Mucosa of gallbladder (tissue), 1 donor: ENCODE measurements at places on chromosomes 4 and X.

GRCh38 chr4:177569434-177569833 lies 127.2 kb upstream of the AGA start:
- DNase-seq, result no peak

DNA sequence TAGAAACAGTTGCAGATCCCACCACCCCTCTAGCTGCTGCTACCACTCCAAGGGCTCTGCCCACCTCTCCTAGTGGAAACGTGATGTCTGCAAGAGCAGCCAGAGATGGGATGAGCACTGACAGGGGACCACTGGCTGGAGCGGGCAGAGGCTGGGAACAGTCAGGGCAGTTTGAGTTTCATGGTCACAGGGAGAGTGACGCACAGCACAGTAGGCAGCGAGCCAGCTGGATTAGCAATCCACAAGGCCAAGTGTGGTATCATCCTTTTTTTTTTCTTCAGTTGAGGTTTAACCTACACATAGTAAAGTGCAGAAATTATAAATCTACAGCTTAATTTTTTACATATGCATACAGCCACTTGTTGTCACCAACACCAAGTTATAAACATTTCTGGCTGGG lies 6.4 kb upstream of the SCML2 start:
- no peak for DNase-seq

- no peak for DNase-seq
Observed at GRCh38 chr4:184757810-184758209, 23.9 kb upstream of the CENPU start.

GRCh38 chrX:36609616-36610585 lies 398.3 kb upstream of the FAM47C start:
- DNase-seq, result peak; percentile 28

- DNase-seq, result no peak
Observed at GRCh38 chrX:15158350-15158735, 111.5 kb downstream of the ASB9 start.

DNA sequence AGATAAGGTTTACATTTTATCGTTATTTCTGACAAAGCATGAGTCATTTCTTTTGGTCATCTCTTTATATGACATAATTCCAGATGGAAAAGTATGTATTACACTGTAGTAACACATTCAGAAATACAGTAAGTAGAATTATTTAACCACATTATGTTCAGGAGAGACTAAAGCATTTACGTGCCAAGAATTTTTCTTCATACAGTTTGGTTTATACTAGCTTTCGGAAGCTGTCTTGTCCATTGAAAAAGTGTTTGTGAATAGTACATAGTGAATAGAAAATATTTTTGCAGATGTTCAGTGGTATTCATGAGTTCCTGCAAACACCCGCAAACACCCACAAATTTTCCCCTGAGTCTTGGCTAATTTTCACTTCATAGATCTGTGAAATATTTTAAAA lies 1033.0 kb upstream of the INTU start:
- DNase-seq, result no peak

GRCh38 chrX:44898411-44899221 lies 25.6 kb downstream of the KDM6A start:
- DNase-seq, result peak; percentile 41

DNA sequence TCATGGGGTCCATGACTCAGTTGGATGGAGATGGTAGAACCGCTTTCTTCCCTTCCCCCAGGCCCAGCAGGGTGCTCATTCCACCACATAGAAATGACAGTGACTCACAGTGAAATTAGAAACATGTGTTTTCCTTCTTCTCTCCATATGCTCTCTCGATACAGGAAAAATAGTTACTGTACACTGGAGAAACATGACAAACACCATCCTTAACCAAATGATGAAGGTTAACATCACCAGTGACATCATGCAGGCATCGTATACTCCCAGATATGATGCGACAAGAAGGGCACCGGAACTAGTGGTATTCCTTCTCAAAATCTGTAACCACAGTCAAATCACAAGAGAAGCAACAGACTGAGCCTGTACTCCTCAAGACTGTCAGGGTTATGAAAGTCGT lies 11.7 kb upstream of the RAB40A start:
- DNase-seq, result no peak

DNA sequence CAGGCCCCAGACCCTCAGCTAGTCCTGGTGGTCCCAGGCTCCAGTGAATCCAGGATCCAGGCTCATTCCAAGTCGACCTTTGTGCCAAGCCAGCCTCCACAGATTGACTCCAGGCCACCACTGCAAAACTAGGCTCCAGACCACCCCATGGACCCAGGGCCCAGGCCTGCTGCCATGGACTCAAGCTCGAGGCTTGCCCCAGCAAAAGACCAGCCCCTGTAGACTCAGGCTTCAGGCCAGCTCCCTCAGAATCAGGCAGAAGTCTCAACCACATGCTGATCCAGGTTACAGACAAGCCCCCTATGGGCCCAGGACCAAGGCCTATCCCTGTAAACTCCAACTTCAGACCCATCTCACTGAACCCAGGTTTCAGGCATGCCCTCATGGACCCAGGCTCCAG lies 692.4 kb downstream of the PCDH19 start:
- no peak for DNase-seq

DNA sequence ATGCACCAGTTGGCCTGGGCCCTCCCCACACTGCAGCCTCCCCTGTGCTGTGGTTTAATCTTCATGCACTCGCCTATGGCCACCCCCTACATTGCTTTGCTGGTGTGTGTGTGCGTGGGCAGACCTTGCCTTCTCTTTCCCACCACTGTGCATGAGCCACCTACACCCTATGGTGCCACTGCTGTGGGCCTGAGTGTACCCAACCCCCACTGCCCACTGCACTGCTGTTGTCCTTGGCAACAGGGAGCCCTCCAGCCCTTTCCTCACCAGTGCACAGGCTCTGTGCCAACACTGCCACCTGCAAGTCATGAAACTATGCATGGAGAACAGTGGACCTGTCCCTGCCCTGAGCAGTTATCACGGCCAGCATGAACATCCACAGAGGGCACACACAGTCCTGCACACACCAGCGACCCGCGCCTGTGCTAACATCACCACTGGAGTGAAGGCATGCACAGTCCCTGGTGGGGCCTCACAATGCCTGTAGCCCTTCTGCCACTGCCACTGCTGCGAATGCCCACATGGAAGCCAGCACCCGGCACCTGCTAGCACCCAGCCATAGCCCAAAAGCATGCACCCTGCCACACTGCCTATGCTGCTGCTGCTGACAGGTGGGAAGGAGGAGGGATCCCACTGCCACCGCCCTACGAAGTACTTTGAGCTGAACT lies 237.8 kb upstream of the ARSJ start:
- no peak for DNase-seq

DNA sequence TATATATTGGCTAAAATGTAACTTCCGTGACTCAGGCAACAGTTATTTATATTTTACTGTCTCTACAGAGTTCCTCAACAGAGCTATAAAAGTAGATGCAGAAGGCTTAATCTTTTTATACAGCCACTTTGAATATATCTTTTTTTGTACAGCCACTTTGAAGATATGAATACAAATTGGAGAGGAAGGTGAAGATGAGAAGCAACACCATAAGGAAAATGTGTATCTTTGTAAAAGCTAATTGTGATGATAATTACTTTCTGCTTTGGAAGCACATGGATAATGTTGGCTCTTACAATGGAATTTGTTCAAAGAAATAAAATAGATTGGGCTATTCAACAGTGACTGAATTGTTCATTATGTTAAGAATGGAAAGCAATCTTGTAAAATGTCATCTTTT lies 205.8 kb downstream of the ARAP2 start:
- no peak for DNase-seq

DNA sequence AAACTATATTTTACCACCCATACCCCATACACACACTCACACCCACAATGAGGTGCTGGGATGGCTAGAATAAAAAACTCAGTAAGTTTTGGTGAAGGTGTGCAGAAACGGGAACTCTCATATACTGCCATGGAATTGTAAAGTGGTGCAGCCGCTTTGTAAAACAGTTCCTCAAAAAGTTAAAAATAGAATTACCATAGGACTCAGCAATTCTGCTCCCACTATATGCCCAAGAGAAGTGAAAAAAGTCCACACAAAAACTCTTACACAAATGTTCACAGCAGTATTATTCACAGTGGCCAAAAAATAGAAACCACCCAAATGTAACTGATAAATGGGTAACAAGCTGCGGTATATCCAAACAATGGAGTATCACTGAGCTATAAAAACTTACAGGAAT lies 6.5 kb downstream of the CENPU start:
- no peak for DNase-seq

DNA sequence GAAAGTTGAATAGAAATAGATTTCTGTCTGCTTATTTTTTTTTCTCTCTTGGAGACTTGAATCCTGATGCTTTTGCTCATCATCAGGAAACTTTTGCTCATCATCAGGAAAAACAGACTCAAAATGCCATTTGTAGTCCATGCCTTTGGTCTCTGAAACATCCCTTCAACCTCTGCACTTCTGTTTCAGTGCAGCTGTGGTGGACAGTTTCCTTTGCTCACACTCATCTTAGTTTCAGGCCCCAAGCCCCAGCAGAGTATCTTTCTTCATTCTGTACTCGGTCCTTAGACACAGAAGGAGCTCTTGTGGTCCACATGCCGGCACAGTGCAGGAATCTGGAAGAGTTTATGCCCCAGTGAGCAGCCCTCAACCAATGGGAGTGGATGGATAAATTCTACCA lies 337.9 kb downstream of the PPP3CA start:
- DNase-seq, result no peak

DNA sequence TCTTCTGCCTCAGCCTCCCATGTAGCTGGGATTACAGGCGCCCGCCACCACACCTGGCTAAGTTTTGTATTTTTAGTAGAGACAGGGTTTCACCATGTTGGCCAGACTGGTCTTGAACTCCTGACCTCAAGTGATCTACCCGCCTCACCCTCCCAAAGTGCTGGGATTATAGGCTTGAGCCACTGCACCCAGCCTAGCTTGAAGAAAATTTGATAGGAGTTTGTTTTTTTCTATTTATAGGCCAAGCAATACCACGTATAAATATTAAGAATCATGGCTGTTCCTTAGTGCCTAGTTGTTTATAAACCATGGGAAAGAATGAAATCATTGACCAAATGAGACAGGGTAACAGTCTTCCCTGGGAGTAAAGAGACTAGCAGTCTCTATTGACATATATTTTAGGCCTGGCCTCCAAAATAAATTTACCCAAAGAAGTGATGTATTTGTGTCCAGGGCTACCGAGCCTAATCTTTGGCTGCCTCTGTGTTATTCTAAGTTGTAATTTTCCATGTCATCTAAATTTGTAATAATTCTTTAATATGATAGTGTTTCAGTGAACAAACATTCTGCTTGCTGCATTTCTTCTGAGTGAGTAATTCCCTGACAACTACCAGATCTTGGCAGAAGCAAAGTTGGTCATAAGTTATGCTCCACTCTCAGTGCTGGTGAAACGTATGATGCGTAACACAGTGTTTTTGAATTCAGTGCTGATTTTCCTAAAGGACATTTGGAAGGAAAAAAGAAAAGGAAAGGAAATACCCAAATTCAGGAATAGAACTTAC lies 10.3 kb downstream of the PKD2 start:
- DNase-seq, result no peak

DNA sequence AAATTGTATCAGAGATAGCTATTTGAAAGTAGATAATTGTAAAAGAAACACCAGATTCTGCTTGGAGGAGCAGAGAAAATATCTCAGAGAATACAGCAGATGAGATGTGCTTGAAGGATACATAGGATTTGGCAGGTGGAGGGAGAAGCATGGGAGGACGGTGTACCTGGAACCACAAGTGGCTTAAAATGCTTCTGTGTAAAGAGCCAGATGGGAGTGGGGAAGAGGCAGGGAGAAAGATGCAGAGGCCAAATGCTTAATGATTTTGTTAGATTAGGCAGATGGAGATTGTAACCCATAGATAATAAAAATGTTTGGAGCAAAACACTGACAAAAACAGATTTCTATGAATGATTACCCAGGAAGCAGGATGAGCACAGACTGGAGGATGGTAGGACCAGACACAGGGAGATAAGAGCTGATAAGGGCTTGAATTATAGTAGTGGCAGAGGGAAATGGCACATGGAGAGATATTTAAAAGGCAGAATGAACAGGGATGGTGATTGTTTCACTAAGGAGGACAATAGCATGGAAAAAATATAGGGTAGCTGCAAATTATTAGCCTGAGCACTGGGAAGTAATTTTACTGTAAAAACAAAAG lies 145.7 kb upstream of the TBC1D9 start:
- DNase-seq, result no peak

GRCh38 chr4:26220696-26221095 lies 100.1 kb upstream of the RBPJ start:
- no peak for DNase-seq

DNA sequence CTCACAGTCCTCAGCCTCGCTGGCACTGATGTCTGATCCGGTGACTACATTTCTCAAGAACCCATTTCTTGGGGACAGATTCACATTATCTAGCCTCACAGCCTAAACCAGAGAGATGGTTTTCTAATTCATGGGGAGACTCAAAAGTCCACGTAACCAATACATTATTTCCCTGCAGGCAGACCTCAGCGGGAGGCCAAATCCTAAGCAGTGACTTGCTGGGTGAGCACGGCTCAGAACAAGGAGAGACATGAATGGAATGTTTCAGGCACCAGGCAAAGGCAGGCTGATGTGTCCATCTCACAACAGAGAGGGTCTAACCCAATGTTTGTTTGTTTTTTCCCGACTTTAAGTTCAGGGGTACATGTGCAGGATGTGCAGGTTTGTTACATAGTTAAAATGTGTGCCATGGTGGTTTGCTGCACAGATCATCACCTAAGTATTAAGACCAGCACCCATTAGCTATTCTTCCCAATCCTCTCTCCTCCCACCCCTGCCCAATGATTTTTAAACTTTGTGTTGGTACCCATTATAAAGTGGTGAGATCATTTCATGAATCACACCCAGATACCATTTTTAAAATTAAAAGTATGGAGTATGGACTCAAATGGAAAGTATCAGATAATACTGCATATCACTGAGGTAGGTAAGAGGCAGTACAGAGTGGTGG lies 53.3 kb downstream of the SCD5 start:
- DNase-seq, result no peak

- DNase-seq, result no peak
Observed at GRCh38 chrX:118974908-118975671, 672 bp downstream of the LONRF3 start.

- no peak for DNase-seq
Observed at GRCh38 chr4:4456351-4456750, 69.4 kb downstream of the NSG1 start.

DNA sequence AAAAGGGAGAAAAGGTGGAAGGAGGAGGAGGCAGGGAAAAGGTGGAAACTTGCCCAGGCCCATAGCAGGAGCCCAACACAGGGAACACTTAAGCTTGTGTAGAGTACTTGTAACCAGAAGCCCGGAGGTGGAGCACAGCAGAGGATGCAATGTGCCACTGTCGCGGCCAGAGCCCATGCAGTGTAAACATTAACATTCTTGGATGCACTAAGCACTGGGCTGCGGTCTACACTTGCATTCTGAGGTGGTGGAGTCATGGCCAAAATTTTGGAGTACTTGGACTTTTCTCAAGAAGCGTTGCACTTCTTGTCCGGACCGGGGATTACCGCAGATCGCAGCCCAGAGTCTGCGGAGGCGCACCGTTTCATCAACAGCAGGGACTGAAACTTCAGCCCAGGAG lies 4.5 kb upstream of the RHOXF1 start:
- DNase-seq, result no peak
